DND-41 (cell line): ENCODE measurements at places on chromosomes 11 and 22.

DNA sequence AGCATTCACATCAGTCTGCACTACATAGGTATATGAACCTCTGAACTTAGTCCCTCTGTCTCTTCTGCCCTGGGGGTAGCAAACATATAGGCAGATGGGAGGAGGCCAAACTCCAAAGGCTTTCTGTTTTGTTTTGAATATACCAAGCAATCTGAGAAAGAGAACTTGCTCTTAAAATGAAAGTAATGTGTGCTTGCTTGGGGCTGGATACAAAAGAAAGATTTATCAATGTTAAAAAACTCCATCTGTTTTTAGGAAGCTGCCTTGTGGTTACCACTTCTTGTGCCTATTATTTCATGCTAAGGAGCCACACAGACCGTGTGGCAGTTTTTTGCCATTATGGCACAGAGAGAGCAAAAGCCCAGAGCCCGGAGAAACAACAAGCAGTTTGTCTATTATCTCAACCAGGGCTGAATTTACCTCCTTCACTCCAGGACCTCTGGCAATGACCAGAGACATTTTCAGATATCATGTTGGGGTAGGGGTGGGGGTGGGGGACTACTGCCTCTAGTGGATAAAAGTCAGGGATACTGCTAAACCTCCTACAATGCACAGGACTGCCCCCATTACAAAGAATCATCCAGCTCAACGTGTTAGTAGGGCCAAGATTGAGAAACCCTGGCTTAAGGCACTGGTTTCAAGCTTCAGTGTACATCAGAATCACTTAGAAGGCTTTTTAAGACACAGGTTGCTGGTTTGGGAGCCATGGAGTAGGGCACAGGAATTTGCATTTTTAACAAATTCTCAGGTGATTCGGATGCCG lies 124.2 kb downstream of the APIP start:
- DNase-seq = no peak

DNA sequence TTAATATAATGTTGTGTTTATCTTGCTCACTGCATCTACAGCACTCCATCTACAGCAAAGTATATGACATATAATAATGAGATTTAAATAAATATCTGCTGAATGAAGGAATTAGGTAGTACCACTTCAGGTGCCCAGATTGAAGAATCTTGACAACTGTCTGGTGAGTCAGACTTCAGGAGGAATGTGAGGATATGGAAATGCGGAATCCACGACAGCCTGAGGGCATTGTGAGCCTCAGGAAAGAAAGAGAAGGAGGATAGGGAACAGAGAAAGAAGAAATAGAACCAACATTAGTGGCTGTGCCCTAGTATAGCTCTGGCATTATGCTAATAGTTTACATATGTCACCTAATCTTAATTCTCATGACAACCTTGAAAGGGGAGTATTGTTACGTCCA lies 304.4 kb downstream of the AASDHPPT start:
- no peak for DNase-seq

DNA sequence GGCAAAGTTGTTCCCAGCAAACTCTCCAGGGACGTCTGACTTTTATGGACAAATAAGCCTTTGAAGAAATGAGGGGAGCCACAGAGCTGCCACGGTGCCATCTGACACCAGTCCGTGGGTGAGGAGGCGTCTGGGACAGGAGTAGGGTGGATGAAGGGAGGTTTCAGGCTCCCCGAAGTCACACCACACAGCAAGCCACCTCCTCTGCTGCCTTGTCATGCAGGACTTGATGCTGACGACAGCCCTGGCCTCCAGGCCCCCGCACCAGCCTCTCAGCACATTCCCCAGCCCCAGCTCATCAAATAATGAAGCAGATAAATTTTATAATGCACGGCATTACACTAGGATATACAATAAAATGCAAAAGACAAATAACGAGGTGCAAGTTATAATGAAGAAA lies 156.5 kb downstream of the CEP164 start:
- no peak for DNase-seq

- peak; percentile 66 for DNase-seq
These were observed 83.1 kb upstream of the MTNR1B start for GRCh38 chr11:92886243-92886905.

- no peak for DNase-seq
These were observed 2.4 kb downstream of the FOXR1 start for GRCh38 chr11:118973985-118974384.

- DNase-seq = no peak
These were observed 31.0 kb downstream of the TSG101 start for GRCh38 chr11:18495703-18496102.

GRCh38 chr11:6630632-6631291 lies 11.5 kb upstream of the TPP1 start:
- DNase-seq = no peak

- DNase-seq = no peak
These were observed 17.6 kb upstream of the LIN7C start for GRCh38 chr11:27524155-27524554.
